ENCODE measurements at places on chromosomes 6 and 20.

DNA sequence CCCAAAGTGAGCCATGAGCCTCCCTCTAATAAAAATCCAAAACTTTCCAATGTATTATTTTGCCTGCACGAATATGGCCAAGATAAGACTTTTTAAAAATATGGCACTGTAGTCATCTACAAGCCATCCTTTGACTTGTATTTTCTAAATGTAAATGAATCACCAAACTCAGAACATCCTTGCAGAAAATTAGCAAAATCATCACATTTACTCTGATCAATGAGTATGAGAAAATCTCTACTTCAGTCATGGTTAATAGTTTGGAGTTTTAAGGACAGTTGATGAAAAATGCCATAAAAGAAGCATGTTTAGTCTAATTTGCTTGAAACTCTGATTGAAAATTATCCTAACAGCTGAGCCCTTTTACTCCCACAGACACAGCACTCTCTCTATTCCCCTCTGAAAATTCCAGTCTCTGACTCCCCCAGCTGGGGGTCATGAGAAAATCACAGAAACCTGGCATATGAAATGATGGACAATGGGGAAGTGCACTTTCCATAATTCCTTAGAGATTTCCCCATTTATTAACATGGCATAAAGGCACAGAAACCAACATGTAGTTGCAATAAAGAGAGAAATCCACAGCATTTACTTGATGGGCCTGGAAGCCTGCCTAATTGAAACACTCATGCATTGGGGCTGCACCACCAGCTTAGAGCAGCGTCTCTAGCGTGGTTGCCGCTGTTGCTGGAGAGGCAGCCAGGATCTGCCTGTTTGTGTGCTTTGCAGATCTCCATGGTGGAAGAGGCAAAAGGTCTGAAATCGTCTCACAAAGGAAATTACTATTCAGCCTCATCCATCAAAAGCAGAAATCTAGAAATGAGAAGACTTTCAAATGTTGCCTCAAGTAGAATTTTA lies 214.0 kb downstream of the WDR27 start:
- peak; percentile 45 for DNase-seq

DNA sequence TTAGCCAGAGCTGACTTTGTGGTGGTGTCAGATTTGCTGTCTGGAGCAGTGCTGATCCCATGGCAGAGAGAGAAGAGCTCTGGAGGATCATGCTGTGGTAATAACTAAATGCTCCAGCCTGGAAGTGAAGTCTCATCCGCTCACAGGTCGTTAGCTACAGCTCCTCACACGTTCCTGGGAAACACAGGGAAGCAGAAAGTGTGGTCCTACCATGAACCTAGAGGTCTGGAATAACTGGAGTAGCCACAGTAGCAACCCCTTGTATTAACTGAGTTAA lies 2.7 kb downstream of the HIVEP1 start:
- DNase-seq: no peak

- no peak for DNase-seq
Observed at GRCh38 chr6:84224251-84224650, 3.2 kb downstream of the CEP162 start.

DNA sequence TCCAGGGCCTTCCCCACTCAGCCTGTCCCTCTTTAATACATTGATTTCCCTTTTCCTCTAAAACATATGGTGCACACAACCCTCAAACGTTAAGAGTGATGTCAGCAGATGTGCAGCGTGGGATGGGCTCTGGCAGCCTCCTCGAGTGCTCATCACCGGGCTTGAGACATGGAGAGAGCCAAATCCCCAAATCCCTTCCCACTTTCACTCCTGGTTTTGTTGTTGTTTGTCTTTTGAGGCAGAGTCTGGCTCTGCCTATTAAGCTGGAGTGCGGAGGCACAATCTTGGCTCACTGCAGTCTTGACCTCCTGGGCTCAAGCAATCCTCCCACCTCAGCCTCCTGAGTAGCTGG lies 5.8 kb upstream of the PLTP start:
- DNase-seq: peak; percentile 53

DNA sequence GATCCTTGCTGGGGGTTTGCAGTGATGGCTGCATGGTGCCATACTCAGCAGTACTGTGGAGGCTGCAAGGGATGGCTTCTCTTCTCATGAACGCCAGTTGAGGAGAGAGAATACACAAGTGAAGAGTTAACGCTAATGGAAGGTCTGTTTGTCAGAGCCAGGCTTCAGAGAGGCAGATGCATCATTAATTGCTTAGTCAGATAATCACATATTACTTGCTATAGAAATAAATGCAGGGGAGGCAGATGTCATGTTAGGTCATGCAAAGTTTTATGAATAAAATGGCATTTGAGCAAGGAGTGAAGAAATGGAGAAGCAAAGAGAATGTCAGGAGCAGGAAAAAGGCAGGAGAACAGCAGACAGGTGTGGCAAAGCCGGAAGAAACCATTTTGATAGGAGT lies 51.2 kb downstream of the CDS2 start:
- DNase-seq: no peak

DNA sequence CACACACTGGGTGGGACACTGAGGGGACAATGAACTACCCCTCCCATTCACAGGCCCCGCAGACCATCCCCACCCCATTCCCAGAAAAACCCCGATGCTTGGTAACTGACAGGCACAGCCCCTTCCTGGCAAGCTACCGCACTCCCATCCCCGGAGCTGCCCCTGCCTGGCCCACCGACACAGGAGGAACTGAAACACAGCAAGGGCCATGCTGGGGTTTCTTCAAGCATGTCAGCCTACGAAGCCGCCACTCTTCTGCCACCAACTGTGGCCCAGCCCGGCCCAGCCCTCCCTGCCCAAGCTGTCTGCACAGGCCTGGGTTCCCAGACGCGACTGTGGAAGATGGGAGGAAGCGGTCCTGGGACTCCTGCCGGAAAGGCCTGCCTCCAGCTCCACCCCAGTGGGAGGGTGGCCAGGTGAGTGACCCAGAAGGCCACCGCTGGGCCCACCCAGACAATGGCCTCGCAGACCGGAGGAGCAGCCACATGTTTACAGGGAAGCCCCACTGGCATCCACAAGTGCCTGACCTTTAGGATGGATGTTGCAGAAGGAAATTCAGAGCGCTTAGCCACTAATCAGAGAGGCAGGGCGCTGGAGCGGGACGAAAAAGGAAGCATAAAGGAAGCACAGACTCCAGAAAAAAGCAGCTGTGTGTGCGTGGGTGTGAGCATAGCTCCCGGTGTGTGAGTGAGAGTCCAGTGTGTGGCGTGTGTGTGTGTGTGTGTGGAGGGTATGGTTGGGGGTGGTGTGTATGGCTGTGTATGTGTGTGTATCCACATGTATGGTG lies 91.6 kb downstream of the PRND start:
- DNase-seq: no peak

DNA sequence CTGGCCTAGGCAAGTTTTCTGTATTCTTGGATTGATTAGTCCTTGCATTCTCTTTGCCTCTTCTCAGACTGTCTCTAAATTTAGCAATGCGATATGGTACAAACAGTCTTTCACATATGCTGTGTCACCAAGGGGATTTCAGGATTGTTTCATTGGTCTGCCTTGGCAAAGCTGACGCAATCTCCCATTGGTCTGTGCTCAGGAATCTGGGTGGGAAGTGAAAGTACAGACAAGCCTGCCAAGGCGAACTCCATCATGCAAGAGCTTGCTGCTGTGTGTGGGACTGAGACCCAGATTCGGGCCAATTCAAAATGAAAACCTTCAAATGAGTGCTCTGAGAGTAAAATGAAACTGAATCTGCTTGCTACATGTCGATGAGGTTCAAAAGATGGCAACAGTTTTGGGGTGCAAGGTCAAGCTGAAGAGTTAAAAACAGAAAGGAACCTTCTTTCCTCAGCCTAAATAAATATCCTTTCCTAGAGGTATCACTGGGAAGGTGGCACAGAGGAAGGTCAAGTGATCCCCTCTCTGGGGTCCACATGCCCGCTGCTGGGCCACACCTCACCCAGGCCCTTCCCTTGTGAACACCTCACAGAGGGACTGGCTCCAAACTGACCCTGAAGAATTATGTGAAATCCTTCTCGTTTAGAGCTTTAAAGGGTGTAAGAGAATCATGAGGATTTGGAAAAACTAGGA lies 198.8 kb upstream of the PREP start:
- peak; percentile 94 for DNase-seq

- no peak for DNase-seq
Observed at GRCh38 chr20:2238601-2239000, 57.2 kb upstream of the TGM3 start.

DNA sequence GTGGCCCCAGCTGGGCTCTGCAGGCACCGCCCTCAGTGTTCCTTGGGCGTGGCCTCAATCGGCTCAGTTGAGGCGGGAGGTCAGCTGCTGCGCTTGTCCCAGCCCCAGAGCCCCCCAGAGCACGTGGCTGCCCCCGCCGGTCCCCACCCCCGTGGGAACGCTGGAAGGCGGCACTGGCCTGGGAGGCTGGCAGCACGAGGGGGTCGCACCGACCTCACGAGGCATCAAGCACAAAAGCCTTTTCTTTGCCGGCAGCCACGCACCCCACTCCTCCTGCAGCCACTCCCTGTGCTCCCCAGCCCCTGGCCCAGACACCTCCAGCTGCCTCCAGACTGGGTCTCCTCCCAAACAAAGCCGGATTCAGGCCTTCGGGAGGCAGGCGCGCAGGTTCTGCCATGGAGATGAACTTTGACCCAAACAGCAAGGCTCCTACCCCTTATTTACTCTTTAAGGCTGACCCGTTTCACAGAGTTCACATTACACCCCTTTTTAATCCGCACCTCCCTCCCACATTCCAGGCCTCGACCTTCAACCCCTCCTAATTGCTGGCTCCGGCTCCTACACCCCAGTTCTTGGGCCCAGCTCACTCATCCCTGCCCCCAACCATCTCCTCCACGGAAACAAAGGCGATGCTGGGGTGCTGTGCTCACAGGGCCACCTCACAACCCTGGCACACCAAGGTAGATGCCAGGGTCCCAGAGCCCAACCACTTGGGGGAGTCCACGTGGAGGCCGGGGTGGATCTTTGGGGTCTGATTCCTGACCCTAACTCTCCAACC lies 111.7 kb downstream of the NOL4L start:
- peak; percentile 40 for DNase-seq

GRCh38 chr6:4920914-4921410 lies 82.9 kb downstream of the RPP40 start:
- no peak for DNase-seq

GRCh38 chr6:47132724-47133123 lies 90.6 kb upstream of the ADGRF1 start:
- no peak for DNase-seq

DNA sequence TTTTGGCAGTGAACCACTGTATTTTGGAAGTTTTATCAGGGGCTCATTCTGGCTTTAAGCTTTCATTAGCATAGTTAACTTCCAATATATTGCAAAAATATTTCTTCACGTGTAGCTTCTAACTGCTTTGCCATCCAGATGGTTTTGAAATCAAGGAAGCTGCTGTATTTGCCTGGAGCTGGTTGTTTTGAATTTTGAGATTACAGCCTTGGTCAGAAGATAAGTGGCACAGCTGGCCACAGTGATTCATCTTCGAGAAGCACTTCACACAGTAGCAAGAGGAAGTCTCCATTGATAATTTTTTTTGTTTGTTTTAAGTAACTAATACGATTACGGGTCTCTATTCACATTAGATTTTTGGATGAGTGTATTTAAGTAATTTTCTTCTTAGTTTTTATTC lies 3.8 kb downstream of the APCDD1L start:
- DNase-seq: no peak

- no peak for DNase-seq
Observed at GRCh38 chr20:49854190-49854875, 41.7 kb downstream of the SLC9A8 start.

DNA sequence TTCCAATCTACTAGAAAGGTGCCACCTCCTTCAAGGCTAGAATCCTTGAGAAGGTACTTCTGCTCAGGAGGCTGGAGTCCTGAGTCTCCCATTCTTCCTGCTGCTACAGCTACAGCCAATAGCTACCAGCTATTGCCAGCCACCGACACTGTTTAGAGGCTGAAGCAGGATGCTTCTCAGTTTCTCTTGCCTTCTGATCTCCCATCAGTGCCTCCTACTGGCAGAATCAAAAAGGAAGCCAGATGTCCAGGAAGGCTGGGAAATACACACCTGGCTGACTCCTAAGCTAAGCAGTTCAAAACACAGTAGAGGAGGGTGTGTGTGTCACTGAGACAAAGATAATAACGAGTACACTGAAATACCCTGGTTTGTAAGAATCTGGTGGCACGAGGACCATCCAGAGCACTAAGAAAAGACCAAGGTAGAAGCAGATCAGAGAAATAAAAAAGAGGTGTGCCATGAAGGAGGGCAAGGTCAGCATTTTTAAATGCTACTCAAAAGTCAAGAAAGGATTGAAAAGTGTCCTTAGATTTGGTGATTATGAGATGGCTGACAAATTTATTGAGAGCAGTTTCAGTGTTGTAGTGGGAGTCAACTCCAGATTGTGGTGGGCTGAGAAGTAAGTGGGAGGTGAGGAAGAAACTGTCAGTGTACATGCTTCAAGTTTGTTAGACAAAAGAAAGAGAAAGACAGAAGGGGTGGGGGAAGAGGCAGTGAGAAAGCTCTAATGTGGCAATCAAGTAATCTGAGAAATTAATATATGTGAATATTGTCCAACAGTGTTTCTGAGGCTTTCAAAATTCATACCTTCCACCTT lies 2.3 kb upstream of the HLA-DMA start:
- DNase-seq: no peak

DNA sequence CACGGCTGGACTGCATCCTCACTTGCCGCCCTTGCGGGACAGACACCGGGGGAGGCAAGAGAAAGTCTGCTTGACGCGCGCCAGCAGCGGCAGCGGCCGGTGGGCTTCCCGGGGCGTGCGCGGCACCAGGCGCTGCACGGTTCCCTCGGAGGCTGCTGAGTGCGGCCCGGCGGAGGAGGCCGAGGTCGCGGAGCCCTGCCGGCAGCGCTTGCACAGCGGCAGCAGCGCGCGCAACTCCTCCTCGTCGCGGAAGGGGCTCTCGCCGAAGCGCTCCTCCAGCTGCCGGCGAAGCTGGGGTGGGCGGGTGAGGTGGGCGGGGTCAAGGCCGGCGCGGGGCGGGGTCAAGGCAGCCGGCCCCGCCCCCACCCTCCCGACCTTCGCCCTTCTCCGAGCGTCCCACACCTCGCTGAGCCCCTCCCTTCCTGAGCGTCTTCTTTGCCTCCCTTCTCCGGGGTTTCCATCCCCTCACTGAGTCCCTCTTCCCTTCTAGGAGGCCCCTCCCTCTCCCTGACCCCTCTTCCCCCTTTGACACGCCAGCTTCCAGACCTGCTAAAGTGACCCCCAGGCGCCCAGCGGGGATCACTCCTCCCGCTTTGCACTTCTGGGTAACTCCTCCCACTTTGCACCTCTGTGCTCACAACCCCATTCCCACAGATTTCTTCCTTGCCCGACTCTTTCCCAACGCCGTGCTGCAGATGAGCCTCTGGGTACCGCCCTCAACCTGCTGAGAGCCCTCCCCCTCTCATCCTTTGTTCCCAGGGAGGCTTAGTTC lies 8.8 kb downstream of the DUSP15 start:
- peak; percentile 45 for DNase-seq

DNA sequence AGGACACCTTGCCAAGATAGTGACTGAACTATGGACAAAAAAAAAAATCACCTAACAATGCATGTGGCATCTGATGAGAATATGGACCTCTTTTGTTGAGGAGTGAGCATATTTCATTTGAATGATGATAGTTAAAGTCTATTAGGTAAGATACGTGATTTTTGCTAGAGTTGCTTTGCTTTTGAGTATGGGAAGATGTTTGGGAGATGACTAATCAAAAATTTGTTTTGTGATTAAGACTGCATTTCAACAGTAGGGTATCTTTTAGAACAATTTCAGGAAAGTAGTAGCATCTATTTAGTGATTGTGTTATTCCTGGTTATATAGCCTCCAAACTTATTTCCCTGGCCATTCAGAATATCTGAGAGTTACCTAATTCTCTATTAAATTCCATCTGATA lies 878.6 kb upstream of the CITED2 start:
- no peak for DNase-seq

- DNase-seq: no peak
Observed at GRCh38 chr6:80767808-80768207, 661.3 kb downstream of the BCKDHB start.

- DNase-seq: no peak
Observed at GRCh38 chr20:50550531-50550930, 40.3 kb downstream of the PTPN1 start.

Data from Ammon's horn (tissue), 1 donor.